Activated CD8-positive, alpha-beta memory T cell treated with anti-CD3 and anti-CD28 coated beads, Interleukin-2, amount 50 U/mL, for 4 hours (primary cell): ENCODE measurements at places on chromosomes 1 and 21.

DNA sequence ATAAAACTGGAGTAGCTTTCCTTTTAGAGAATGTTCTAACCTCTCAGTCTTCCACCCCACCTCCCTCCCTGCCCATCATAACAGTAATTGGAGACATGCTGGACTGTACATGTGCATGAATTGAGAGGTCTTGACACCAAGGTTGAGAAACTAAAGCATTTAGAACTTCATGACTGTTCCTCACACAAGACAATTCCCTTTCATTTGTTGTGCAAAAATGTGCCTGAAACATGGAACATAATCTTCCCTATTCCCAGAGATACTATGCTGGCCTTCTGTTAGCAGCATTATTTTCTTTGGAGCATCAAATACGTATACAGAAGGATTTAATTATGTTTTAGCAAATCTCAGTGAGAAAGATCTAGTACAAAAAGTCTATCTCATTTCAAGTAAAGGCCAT is 97.5 kb upstream of the KCNE2 start:
- no peak for DNase-seq

DNA sequence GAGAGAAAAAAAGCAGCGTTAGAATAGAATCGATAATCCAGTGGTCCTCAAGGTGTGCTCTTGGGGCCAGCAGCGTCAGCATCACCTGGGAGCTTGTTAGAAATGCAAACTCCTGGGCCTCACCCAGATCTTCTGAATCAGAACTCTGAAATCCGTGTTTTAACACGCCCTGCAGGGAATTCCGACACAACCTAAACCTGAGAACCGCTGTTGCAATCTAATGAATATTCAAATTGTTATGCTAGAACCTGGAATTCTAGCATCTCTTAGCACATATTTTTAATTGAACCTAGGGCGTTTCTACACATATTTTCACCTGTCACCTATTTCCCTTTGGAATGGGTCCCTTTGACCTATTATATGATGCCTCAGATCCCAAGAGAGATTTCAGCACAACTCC is 175.7 kb downstream of the PSMG1 start:
- no peak for DNase-seq

- no peak for DNase-seq
Observed at GRCh38 chr1:203144661-203145060, 17.1 kb downstream of the ADORA1 start.

DNA sequence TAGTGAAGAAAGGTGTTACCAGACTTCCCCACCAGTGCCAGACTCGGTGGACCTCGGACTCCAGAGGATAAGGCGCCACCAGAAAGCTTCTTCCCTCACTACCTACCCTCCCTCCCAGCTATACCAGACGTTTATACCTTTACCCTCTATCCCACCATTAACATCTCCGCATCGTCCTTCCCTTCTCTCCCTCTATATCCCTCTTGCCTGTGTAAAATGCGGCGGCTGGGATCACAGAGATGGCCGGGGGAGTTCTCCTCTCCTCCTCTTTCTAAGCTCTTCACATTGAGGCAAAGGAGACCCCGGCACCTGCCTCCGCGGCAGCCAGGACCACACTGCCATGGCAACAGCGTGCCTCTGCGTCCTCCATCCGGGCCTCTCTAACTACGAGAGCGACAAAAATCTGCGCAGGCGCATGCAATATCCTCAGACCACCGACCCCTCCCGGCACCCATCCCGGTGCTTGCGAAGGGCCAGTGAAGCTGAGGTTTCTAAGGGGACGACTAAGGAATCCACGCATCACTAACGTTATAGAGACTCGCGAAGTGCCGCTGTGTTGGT is at the start of gene CCDC181:
CCDC181 (minus strand) TSS at position 394 of the 561 bp plus-strand sequence. CDS start 2,547 bp downstream, outside the sequence.
- peak; percentile 59 for DNase-seq

GRCh38 chr1:15684042-15684461 is at the start of gene PLEKHM2:
Gene PLEKHM2, plus strand, starts transcription at chr1:15684320. Its CDS starts 239 bp downstream, at chr1:15684559.
- DNase-seq: peak; percentile 63

DNA sequence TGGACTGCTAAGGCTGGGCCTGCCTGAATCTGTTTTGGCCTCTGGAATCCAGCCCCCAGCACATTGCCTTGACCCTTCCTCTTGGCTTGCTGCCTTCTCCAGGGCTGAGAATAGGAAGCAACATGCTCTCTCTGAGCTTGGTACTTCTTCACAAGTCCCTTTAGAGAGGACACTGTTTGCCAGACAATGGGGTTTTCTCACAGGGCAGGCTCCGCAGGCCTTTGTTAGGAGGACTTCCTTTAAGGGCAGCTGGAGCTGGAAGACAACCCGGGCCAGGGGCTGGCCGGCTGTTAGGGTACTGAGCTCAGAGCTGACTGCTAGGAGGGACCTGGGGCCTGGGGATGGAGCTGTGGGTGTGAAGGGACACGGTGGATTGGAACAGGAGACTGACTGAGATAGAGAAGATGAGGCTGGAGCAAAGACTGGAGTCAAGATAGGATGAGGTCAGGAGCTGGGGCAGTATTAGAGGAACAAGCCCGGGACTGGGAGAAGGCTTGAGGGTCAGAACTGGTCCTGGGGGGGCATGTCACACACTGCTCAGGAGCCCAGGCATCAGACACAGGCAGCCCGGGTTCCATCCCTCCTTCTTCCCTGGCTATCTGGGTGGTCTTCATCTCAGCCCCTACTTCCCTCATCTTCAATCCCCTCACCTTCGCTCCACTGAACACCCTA is 5.4 kb upstream of the ALPL start:
- no peak for DNase-seq

DNA sequence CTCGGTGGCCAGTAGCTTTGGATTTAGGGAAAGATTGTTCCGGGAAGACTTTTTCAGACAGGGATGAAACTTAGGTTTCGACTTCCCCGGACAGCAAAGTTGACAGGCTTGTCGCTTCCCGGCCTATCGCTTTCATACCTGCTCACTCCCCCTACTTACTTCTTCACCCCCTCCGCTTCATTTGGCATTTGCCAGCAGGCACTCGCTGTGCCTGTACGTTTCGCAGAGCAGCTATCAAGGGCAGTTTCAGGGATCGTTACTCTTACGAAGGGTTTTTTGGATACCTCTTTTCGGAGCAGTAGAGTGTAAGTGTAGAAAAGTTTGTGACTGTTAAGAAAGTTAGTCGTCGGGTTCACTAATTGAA is 393 bp downstream of the BLZF1 start:
- DNase-seq: peak; percentile 18

- DNase-seq: no peak
Observed at GRCh38 chr1:201145132-201145531, 9.1 kb downstream of the TMEM9 start.

DNA sequence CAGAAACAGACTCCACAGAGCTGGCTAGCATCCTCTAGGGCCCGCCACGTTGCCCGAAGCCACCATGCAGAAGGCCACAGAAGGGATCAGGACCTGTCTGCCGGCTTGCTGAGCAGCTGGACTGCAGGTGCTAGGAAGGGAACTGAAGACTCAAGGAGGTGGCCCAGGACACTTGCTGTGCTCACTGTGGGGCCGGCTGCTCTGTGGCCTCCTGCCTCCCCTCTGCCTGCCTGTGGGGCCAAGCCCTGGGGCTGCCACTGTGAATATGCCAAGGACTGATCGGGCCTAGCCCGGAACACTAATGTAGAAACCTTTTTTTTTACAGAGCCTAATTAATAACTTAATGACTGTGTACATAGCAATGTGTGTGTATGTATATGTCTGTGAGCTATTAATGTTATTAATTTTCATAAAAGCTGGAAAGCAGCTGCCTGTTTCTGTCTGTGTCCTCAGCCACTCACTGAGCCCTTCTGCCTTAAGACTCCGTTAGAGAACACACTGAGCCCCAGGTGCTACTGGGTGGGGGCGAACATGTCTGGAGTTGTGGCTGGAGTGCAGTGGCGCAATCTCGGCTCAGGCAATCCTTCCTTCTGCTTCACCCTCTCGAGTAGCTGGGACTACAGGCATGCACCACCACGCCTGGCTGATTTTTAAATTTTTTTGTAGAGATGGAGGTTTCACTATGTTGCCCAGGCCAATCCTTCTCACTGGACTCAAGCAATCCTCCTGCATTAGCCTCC is 14.8 kb downstream of the MFSD2A start:
- DNase-seq: no peak

DNA sequence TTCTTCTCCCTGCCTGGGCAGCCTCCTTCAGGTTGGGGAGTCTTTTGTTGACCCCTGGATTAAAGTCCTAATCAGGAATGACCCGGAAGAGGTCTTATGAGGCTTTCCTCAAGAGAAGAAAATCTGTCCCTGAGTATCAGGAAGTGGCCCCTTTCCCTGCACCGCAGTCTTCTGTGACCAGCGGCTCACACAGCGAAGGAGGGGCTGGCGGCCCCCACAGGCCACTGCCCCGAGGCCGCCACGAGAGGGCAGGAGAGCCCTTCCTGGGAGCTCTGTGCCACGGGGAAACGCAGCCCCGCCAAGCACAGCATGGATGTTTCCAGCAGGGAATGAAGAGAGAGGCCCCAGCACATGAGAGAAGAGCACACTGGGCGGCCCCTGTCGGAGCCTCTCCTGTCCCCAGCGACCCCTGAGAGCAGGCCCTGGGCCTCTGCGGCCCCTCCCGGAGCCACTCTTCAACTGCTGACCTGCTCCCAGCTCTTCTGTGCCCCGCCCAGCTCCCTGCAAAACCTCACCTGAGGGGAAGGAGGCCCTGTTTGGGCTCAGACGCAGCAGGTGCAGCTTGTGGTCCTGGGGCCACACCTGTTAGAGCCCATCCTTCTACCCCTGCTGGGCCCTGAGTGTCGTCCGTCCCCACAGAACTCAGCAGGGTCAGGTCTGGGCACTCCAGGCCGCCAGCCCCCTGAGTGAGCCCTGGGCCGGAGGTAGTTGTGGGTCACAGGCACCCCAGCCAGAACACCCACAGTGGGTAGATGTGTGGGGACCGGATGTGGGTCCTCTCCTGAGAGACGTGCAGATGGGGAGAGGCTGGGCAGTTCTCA is 4.9 kb upstream of the POFUT2 start:
- peak; percentile 76 for DNase-seq

DNA sequence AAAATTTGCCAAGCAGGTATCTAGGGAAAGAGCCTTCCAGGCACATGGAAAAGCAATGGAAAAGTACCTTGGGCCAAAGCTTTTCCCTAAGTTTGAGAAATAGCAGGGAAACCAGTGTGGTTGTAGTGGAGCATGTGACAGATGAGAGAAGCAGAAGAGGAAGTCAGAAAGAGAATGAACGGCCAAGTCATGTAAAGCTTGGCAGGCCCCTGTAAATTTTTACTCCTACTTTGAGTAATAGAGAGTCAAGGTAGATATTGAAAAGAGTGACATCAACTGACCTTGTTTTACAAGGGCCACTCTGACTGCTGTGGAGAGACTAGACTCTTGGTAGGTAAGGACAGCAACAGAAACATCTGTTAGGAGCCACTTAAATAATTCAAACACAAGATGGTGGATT is 180.9 kb upstream of the PRMT6 start:
- no peak for DNase-seq

DNA sequence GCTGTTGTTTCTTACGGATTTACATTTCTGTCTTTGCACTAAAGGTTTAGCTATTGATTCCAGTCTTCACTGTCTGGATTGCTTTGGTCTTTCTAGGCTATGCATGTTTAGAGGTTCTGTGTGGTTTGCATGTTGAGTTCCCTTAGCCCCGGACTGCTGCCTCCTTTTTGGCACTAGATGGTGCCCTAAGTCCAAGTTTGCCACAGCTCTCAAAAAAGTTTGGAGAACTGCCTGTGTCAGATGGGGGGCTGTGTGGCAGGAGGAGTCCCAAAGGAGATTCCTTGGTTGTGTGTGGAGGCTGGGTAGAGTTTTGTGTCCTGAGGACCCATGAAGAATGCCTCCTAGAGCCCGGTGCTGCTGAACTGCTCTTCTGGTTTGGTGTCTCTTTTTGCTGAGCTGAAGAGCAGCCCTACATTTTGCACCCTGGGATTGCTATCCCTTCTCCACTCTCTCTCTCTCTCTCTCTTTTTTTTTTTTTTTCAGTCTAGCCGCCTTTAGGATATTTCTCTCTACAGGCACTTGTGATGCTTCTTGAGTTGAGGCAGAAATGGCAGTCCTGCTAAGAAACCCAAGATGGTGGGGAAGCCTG is 74.4 kb downstream of the PTGS2 start:
- no peak for DNase-seq

DNA sequence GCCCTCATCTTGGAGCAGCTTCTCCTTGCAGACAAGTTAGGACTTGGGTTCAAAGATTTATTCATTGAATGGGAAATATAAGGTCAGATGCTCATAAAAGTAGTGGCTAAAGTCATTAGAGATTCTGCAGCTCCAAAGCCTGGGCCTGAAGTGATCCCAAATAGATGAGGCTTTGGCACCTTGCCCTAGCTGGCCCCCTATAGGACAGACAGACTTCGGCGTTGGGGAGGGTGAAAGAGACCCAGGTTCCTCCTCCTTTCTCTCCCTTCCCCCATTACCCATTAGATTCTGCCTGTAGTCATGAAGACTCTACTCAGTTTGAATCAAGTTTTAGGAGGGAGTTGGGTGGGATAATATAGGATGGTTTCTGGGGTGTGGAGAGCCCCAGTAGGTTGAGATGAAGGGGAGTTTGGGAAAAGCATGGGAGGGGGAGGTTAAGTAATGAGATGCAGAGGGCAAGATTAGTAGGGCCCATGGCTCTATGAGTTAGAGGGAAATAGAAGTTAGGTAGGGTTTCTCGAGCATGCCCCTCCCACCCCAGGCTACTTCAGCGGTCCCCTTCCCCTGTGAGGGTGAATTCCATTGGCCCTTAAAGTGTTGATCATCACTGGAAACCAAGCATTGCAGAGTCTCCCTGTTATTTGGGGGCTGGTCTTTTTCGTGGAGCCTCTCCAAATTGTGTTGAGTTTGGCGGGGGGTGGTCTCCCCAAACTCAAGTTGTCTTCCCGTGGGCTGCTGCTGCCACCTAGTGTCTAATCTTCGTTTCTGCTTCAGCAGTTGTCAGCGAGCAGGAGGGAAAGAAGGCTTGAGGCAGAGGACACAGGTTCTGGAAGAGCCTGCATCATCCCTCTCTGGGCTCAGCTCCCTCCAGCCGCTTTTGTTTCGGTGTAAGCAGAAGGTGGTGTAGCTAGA is 2.1 kb upstream of the AHDC1 start:
- peak; percentile 65 for DNase-seq

- DNase-seq: no peak
Observed at GRCh38 chr1:64608005-64608650, 136.7 kb upstream of the RAVER2 start.

GRCh38 chr1:226691247-226691646 is 47.8 kb downstream of the ITPKB start:
- DNase-seq: peak; percentile 72

DNA sequence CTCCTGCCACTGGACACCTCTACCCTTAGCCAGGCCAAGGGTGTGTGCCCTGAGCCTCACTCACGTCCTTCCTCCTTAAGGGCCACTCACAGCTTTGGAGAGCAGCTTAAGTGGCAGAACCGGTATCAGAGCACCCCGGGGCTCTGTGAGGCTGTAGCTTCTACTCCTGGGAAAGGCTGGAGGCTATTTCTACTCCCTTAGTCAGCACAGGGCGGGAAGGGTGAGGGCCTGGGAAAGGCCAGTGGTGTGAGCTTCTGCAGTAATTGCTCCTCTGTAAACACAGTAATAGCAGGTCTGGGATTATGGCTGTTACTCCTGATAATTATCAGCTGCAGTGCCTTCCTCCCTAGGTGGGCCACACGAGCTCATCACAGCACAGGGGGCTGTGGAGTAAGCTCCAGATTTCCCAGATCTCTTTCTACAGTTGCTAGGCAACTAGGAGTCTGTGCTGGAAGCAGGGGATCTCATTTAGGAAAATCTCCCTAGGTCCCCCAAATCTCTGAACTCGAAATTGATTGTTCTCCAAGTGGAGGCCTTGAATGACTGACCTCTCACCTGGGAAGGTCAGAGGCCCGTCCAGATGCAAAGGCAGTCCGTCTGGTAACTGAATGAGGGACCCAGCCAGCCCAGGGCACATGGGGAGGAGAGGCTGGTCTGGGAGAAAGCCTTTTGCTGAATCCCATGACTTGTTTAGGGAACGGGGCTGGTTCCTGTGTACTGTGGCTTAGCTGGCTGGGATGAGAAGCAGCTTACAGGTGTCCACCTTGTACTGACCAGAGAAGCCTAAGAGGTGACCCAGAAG is 29.3 kb downstream of the IER5 start:
- no peak for DNase-seq
